ENCODE measurements at places on chromosomes 4 and X. TPM values are rescaled to one million over a fixed set of nuclear protein-coding genes. Genes with fewer than 3 reads are reported as not detected.

DNA sequence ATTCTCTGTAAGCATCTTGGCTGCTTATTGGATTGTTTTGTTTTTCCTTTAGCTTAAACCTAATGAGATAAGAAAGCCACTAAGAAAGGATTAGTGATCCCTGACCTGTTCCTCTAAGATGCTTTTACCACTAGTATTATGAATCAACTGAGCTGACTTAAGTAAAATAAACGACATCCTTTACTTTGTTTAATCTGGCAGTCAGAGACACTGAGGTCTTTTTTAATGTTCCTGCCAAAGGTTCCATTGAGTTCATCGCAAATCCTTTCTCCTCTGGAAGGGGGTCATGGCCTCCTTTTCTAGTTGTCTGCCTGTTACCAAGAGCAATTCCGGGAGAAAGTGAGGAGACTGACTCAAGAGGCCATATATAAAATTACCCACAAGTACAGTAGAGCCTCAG lies 1038.3 kb upstream of the SLIT2 start:
- DNase-seq, result no peak

DNA sequence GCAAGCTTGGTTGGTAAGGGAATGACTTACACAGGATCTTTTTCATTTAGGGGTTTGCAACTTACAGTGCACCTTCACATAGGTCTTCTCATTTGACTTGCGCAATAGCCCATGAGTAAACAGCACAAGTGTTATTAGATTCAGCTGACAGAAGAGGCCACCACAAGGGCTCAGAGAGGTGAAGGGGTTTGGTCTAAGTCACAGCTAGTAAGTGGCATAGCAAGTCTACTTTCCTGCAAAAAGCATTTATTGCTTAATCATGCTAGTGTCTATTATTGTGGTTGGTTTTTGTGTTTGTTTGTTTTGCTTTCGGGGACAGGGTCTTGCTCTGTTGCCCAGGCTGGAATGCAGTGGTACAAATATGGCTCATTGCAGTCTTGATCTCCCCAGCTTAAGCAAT lies 83.3 kb downstream of the SPRY1 start:
- DNase-seq, result peak; percentile 70

DNA sequence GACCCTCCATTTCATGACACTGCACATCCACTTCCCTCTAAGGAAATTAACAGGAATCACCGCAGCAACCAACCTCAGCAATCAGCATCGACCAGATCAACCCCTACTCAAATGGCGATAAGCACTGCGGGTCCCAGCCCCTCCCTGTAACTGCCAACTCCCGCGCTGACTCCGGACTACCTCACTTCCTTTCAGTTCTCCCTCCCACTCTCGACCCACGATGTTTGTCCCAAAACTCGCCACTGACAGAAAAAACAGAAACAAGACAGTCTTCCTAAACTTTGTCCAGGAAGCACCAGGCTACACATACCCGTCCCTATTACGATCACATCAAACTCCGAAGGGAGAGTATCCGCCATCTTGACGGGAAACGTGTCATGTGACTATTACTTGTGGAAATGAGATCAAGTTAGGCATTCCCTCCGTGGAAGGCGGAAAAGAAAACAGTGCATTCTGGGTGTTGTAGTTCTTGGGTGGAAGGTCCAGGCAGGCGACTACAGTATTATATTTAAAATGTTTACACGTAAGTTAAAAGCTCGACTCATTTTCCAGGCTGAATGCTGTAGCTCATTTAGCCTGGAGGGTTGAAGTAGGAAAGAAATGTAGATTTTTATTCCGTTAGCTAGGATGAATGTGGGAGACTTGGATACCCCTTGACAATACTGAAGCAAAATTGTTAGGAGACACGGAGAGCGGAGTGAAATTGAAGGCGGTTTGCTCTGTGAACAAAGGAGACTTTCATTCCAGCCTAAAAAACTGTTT lies at the start of gene CHM:
CHM (minus strand) TSS at position 385 of the 762 bp plus-strand sequence; CDS start at position 359, 26 bp downstream.
- DNase-seq, result peak; percentile 93

- DNase-seq, result no peak
Measured at GRCh38 chr4:3819210-3819919, 53.2 kb downstream of the ADRA2C start.

GRCh38 chrX:108614616-108615015 lies 121.7 kb downstream of the IRS4 start:
- no peak for DNase-seq

- no peak for DNase-seq
Measured at GRCh38 chrX:70405003-70405402, 18.1 kb upstream of the GDPD2 start.

DNA sequence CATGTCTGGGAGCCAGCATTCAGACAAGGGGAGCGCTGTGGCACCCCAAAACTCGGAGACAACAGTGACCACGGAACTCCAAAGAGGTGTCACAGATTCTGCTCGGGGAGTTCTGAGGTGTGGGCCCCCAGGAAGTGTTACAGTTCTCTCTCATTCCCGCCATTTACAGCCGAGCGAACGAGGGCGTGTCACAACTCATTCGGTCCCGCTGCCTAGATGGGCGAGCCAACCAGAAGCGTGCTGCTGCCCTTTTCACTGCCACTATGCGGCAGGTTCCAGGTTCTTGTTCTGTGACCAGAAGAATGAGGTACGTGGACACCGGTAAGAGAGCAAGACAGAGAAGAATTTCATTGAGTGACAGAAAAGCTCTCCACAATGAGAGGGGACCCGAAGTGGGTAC lies 1370.6 kb upstream of the AGA start:
- DNase-seq, result no peak

GRCh38 chr4:133585323-133585722 lies 436.2 kb downstream of the PCDH10 start:
- DNase-seq, result no peak

- DNase-seq, result no peak
Measured at GRCh38 chr4:986428-986878, 391 bp upstream of the IDUA start.

- DNase-seq, result no peak
Measured at GRCh38 chr4:88822034-88822789, 124.6 kb upstream of the NAP1L5 start.

DNA sequence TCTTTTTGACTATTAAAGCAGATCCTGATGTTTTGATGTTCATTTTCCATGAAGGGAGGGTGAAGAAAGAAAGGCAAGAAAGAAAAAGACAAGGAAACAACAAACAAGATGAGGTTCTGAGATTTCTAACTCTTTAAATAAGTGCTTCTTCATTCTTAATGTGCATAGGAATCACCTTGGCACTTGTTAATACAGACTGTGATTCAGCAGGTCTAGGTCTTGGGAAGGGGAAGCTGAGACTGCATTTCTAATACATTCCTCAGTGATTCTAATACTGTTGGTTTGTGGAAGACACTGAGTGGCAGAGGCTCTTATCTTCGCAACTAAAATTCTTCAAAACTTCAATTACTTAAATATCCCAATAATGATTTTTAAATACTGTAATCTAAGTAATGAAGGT lies 95.2 kb upstream of the NAP1L5 start:
- no peak for DNase-seq

- DNase-seq, result no peak
Measured at GRCh38 chrX:38864165-38864564, 62.9 kb downstream of the MID1IP1 start.

DNA sequence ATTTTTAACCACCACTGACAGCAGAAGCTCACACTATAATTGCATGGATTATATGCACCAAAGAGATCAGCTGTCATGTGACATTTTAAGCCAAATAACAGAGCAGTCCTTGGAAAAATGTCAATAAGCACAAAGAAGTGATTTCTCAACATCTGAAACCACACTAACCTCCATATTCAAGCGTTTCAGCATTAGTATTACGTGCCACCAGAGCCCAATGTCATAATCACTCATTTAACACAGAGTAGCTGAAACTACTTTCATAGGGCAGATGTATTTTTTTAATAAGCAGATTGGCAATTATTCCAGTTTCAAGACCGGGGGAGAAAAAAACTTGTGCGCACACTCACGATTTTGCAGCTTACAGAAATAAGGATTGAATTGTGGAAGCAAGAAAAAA lies 76.6 kb downstream of the SH3KBP1 start:
- DNase-seq, result peak; percentile 68

- DNase-seq, result peak; percentile 10
Measured at GRCh38 chr4:176123710-176124407, 58.2 kb downstream of the WDR17 start.

- DNase-seq, result no peak
Measured at GRCh38 chr4:85736571-85736970, 261.6 kb downstream of the ARHGAP24 start.

PNMA6A gene
- 3.6 TPM for total RNA-seq

FAM13A gene
- total RNA-seq, result 47.5 TPM

FAM47A gene
- not detected for total RNA-seq

OCIAD2 gene
- 35.8 TPM for total RNA-seq

BRS3 gene
- not detected for total RNA-seq

IL2 gene
- not detected for total RNA-seq

Data from lung (tissue), 17 donors.